K562 (cell line): ENCODE measurements at places on chromosomes 7 and 10.

DNA sequence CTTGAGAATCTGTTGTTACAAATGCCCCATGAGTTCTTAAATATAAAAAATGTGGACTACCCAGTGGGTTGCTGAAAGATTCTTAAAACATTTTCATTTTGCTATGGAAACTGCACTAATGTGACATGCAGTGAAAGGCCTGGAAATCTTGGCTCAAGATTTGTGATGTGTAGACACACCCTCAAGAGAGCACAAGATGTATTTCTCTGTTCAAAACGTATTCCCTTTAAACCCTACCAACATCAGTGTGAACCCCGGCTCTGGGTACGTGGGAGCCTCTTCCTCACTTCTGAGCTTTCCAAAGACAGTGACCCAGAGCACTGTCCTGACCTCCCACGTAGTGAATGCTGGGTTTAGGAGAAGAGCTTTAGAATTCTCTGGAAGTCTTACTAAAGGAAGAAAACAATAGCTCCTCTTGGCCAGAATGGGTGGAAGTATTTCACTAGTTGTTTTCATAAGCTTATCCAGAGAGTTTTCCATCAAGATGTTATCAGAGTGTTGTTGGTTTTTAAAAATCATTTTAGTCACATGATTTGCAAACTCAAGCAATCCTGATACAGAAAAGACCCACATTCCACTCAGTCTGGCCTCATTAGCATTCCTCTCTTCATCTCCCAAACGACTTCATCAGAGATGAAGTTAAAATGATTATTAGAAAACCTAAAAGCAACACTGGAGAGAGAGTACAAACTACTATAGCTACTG, 81.5 kb upstream of the AFAP1L2 start:
- DNase-seq: no peak

GRCh38 chr7:2644562-2645273, 12.9 kb downstream of the TTYH3 start:
- DNase-seq: no peak

DNA sequence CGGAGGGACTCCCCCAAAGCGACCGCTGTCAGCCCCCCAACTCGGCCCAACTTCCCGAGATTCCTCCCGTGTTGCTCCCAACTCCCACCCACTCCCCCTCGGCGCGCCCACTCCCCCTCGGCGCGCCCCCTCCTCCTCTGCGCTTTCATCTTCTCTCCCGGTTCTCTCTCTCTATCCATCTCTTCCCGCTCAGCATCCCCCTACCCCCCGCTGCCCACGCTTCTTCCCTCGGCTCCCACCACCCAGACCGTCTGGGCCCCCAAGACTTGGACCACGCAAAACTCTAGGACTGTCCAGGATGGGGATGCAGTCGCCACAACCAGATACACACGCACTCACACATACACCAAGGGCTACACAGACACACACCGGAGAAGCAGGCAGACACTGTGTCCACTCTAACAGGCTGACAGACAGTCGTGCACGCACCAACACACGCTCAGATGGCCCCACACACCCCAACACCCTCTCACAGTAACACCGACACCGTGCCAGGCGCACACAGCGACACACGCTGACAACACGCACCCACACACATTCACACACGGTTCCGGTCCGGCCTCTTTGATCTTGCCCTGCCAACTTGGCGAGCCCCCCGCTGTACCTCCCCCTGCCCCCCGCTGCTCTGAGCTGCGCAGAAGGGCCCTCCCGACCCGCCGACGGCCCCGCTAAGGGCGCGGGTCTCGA, 1.1 kb downstream of the GRID1 start:
- DNase-seq: no peak

- DNase-seq: no peak
Measured at GRCh38 chr10:14244801-14245211, 85.9 kb downstream of the FRMD4A start.

GRCh38 chr10:178208-178607, 43.0 kb downstream of the ZMYND11 start:
- peak; percentile 7 for DNase-seq

DNA sequence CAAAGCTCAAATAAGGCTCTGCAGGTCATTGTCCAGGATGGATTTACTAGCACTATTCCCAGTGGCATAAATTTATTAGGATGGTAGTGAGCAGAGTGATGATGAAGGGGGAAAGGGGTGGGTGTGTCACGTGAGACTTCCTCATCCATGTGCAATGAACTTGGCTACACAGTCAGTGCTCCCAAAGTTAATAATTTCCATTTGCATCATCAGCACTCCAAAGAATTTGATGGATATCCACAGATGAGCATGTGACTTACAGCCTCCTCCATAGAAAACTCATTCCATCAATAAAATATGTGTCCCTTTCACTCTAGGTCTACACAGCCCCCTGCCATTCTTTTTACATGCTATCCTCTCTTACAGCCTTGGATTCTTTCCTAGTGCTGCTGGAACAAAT, 142.6 kb upstream of the PLPP4 start:
- no peak for DNase-seq

DNA sequence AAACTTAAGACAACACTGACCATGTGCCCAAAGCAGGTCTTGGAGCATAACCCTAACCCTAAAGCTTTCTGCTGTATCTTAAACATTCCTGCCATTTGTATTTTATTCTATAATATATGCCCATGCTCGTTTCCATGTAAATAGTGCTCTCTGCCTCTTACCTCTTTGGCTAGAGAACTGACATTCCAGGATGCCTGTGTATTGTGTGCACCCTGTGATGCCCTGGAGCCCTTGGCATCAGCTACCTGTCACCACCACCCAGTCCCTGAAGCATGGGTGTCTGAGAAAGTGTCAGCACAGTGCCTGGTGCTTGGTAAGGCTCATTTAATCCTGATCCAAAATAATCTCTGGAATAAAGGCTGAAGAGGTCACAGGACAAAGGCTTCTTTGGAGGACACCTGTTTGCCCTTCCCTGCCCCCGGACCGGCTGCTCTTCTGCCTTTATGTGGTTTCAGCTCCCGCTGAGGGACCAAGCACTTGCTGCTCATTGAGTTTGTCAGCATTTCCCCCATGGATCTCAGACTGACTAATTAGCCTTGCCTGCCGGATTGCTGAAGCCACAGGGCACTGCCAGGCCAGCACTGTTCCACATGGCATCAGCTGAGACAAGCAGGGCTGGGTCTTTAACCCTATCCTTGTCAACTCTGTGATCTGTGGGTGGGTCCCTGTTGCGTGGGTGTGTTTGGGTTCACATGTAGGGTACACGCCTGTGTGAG, 139.1 kb upstream of the SORCS3 start:
- DNase-seq: no peak

- no peak for DNase-seq
Measured at GRCh38 chr10:21326594-21327288, 198.7 kb downstream of the SKIDA1 start.

- DNase-seq: no peak
Measured at GRCh38 chr10:131935260-131935659, 34.5 kb downstream of the PPP2R2D start.

DNA sequence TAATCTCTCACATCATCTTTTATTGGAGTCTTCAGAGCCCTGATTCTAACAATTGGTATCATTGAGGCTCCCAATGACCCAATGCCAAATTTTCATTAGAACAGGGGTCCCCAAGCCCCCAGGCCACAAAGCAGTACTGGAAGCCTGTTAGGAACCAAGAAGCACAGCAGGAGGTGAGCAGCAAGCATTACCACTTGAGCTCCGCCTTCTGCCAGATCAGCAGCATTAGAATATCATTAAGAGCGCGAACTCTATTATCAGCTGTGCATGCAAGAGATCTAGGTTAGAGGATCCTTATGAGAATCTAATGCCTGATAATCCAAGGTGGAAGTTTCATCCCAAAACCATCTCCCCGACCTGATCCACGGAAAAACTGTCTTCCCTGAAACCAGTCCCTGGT, 23.1 kb downstream of the KIF5B start:
- no peak for DNase-seq

GRCh38 chr10:19332304-19332703, 283.7 kb downstream of the MALRD1 start:
- DNase-seq: no peak

- no peak for DNase-seq
Measured at GRCh38 chr10:69963178-69963834, 89.3 kb upstream of the MACROH2A2 start.

- DNase-seq: peak; percentile 17
Measured at GRCh38 chr7:111074071-111074747, 16.7 kb upstream of the LRRN3 start.

DNA sequence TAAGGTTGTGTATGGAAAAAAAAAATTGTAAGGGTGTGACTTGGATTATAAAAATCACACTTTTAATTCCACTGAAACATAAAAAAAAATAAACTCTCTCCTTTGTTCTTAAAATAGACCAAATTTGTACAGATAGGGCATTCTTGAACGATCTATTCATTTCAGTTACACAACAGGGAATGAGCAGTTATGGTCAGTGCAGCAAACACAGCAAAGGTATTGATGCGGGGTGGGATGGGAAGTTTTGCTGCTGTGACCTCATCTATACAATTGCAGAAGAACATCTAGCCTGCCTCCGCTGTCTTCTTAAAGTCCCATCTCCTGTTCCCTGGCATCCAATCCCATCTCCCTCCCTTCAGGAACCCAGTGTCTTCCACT, 580.2 kb downstream of the SUGCT start:
- DNase-seq: no peak

DNA sequence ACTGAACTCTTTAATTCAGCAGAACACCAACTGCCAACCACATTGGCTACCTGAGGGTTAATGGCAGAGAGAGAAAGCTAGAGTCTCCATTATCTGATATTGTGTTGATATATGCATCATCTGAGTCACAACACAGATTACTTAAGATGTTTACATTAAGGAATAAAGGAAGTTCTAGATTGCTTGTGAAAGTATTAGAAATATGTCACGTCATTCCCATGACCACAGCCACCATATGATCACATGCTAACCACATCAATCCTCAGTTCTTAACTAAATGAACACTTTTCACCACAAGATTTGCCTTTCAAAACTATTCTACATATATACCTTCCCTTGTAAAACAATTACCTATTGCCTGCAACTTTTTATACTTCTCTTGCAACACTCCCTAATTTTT, 337.9 kb downstream of the FGFR2 start:
- DNase-seq: no peak

GRCh38 chr10:30384701-30385201, 35.7 kb upstream of the MTPAP start:
- peak; percentile 26 for DNase-seq

GRCh38 chr10:130300608-130301020, 164.4 kb downstream of the GLRX3 start:
- no peak for DNase-seq

- no peak for DNase-seq
Measured at GRCh38 chr10:108052981-108053380, 888.5 kb upstream of the SORCS1 start.

GRCh38 chr10:132974886-132975830, 32.8 kb upstream of the CFAP46 start:
- DNase-seq: no peak

DNA sequence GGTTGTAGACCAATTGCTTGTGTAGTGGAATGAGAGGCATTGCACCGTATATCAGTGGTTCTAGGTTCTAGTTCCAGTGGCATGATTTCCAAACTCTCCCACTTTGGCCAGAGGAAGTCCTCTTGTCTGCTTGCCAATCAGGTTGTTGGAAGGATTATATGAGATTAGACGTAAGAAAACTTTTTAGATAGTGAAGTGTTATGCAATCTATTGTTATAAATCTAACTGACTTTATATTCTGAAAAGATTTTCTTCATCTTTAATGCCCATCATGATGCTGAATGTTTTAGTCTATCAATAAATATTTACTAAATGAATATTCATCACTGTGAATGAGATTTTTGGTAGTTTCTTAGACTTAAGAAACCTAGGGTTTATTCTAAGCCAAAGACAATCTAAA, 152.6 kb downstream of the TFPI2 start:
- no peak for DNase-seq

DNA sequence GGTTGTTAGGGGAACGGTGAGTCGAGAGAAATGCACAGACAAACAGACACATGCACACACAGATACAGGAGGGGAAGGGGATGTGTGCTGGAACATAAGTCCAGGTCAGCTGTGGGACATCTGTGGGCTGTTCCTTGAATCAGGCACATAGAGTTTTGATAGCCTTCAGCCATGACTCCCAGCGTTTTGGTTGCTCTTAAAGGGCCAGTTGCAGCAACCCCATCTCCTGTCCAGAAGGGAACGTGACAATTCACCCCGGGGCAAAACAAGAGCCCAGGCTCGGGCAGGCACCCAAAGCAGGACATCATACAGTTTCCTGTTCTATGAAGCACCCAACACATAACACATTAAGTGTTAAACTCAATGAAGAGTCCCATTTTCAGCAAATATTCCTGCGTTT, 9.6 kb downstream of the INSYN2A start:
- no peak for DNase-seq

DNA sequence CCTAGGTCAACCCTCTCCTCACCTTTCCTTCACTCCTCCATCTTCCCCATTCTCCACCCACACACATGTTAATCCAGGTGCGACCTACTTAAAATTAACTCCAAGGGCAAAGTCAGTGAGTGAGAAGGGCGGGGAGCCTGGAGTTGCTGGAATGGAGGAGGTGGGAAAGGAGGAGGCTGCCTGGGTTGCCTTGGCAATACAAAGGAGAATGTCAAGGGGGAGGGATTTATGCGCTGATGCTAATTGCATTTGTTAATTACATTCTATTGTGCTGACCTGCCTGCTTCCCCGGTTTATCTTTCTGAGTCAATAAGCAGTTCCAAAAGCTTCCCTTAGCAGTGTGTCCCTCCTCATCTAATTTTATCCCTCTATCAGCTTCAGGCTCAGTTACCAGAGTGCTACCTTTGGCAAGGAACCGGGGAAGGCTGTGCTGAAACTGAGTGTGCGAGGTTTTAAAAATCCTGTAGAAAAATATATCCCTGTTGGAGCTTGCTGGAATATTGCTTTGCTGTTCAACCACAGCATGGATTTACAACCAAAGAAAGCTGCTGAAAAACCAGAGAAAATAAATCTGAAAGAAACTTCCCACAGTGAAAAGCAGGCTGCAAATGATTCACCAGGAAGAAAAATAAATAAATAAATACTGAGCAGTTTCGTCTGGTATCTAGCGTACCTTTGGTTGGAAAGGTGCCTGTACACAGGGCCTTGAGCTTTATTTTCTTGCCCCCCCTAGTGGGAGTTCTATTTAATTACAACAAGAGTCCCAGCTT, 113.2 kb upstream of the DGKB start:
- DNase-seq: peak; percentile 23

GRCh38 chr7:519484-520390, at the start of gene PDGFA:
Gene PDGFA, minus strand, starts transcription at chr7:519846. Its CDS starts 845 bp downstream, at chr7:519001.
- peak; percentile 70 for DNase-seq

DNA sequence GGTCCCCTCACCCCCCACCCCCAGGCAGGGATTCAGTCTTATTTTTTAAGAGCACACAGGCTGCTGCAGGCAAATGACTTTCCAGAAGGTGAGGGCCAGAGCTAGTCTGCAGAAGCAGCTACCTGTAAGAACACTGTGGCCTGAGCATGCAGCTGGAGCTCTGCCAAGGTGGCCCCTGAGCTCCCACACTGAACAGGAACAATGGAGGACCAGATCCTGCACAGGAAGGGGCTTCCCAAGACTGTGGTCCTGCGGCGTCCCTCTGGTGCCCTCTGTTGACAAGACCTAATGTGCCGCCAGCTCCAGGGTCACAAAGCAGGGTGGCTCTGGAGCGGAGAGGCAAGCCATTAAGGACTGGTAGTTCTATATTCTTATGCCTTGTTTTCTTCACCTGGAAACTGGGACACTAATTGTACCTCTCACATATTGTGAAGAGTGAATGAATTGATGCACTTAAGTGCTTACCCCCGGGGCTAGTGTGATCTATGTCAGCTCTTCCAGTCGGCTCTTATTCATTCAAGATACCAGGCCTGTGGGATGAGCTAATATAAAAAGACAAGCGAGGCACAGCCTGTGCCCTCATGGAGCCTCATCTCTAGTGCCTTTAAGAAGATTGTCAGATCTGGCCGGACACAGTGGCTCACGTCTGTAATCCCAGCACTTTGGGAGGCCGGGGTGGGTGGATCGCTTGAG, 8.0 kb upstream of the BEND7 start:
- DNase-seq: peak; percentile 69
